ENCODE measurements at places on chromosomes 2 and 18.

DNA sequence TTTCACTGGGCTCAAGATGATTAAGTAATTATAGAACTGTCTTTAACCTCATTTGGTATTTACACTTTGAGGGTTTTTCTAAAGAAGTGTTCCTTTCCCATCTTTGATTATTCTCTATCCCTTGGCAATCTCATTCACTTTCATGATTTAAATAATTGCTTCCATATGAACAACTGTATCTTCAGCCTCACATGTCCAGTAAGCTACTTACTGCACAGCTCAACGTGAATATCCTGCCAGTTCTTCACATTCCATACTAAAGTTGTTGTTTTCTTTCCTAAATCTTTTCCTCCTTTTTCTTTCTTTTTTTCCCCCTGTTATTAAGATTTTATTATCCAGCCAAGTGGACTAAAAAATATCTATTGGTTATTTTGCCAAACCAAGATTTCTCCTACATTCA lies 37.7 kb downstream of the ZC3H15 start:
- no peak for DNase-seq

DNA sequence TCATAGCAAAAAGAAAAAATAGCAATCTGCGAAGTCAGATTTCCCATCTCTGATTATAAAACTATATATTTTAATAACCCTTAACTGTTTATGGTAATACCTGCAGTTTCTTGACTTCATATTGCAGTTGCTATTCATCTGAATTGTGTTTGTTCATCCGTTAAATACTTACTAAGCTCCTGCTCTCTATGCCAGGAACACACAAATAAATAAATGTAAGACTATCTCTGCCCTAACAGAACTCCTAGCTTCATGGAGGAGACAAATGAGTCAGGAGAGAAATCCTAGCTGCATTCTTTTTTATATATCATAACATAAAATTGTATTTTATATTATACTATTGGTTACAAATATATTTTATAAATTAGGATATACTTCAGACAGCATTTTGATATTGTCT lies 61.2 kb downstream of the MALT1 start:
- no peak for DNase-seq

GRCh38 chr18:31819106-31819924 lies 58.6 kb upstream of the SLC25A52 start:
- peak; percentile 51 for DNase-seq

- DNase-seq, result no peak
Measured at GRCh38 chr2:232129483-232129882, 168.0 kb downstream of the DIS3L2 start.

DNA sequence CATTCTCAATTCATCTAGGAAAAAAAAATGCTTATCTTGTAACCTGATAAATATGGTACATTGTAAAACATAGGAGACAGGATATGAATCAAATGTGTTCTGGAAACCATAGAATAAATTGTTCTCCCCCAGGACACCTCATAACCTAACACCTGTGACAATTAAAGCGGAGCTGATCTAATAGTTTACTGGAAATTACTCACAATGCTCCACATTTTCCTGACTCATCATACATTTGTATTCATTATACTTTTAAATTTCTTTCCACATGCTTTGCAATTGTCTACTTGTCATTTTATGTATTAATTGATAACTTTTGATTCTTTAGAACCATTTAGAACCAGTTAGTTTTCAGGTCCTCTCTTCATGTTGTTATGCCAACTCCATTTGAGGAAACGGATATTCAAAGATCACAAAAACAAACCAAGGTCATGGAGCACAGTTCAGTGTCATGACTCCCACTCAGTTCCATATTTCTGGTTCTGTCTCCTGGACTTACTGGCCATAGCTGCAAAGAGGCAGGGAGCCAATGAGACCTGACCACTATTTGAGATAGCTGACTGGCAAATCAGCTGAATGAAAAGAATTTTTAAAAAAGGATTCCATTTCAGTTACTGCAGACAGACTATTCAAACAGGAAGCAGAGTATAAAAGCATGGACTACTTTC lies 128.5 kb downstream of the CALCRL start:
- DNase-seq, result no peak

- DNase-seq, result no peak
Measured at GRCh38 chr18:50506362-50506761, 53.5 kb upstream of the MAPK4 start.

GRCh38 chr18:13003466-13003896 lies 12.3 kb downstream of the CEP192 start:
- DNase-seq, result peak; percentile 56

- no peak for DNase-seq
Measured at GRCh38 chr2:119481501-119482455, 42.5 kb downstream of the SCTR start.

GRCh38 chr2:64652231-64653108 lies 1.2 kb downstream of the SERTAD2 start:
- no peak for DNase-seq

- no peak for DNase-seq
Measured at GRCh38 chr2:102977426-102978090, 215.7 kb downstream of the TMEM182 start.

- DNase-seq, result peak; percentile 90
Measured at GRCh38 chr2:98036349-98037000, 40.7 kb upstream of the TMEM131 start.

- DNase-seq, result peak; percentile 84
Measured at GRCh38 chr2:200787351-200788120, 24.2 kb upstream of the BZW1 start.

GRCh38 chr2:202375033-202375608 lies 1.0 kb upstream of the BMPR2 start:
- DNase-seq, result peak; percentile 65

- no peak for DNase-seq
Measured at GRCh38 chr18:36017232-36017631, 44.8 kb downstream of the RMP24 start.

- no peak for DNase-seq
Measured at GRCh38 chr2:11540148-11540995, 6.5 kb downstream of the GREB1 start.

DNA sequence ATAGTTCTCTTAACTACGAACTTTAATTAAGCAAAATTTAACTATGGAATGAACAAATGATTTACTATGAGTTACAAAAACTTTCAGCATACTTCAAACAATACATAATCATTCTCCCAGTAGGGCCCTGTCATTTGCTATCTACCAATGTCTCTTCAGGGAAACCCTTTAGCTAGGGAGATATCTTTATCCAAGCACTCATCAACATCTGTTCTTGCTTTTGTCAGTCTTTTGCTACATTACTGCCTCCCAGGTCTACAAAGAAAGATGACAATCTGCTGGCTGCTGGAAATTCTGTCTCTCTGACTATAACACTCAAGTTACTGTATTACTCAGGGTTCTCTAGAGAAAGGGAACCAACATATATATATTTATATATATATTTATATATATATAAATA lies 1626.3 kb upstream of the CELF4 start:
- DNase-seq, result no peak

DNA sequence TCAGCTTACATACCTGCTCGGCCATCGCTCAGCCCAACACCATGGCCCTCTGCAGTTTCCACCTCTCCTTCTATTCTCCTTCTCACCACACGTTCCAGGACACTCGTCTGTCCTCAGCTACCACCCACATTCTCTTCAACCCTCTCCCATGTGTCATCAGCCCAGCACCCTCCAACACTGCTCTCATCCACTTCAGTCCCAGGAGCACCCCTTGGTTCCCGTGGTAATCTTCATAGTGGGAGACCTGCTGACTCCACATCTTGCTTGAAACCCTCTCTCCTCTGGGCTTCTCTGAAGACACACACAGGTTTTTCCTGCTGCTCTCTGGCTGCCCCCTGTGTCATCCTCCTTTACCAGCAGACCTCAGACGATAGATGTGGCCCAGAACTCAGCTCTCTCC lies 228.7 kb downstream of the GBX2 start:
- no peak for DNase-seq

DNA sequence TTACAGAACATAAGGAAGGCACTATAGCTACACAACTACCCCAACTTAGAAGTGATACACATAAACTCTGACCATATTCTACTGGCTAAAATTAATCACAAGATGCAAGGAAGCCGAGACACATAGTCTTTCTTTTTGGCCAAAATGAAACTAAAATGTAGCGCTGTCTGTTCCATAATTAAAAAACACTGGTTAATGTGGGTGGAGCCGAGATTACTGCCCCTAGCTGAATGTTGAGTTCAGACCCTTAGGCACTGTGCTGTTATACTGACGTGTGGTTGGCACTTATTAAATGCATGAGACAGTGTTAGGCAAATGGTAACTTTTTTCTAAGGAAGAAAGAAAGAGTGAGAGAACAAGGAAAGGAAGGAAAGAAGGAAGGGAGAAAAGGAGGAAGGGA lies 254.6 kb upstream of the RND3 start:
- no peak for DNase-seq

DNA sequence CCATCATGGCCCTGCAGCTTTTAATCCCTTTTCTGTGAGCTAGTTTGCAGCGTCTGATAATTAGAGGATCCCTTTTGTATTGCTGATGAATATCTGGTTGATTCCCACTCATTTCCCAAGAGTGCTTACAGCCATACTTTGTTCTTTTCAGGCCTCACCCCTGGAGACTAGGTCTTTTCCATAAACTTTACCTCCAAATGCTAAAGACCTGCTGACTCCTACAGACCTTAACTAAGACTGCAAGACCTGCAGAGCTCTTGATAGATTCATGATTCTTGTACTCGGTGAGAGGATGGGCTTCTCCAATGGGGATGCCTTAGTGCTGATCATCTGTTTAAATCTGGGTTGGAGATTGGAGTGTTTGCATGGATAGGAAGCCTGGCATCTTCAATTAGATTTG lies 33.1 kb upstream of the DYNAP start:
- no peak for DNase-seq

GRCh38 chr2:949384-950079 lies 1.1 kb upstream of the SNTG2 start:
- no peak for DNase-seq

DNA sequence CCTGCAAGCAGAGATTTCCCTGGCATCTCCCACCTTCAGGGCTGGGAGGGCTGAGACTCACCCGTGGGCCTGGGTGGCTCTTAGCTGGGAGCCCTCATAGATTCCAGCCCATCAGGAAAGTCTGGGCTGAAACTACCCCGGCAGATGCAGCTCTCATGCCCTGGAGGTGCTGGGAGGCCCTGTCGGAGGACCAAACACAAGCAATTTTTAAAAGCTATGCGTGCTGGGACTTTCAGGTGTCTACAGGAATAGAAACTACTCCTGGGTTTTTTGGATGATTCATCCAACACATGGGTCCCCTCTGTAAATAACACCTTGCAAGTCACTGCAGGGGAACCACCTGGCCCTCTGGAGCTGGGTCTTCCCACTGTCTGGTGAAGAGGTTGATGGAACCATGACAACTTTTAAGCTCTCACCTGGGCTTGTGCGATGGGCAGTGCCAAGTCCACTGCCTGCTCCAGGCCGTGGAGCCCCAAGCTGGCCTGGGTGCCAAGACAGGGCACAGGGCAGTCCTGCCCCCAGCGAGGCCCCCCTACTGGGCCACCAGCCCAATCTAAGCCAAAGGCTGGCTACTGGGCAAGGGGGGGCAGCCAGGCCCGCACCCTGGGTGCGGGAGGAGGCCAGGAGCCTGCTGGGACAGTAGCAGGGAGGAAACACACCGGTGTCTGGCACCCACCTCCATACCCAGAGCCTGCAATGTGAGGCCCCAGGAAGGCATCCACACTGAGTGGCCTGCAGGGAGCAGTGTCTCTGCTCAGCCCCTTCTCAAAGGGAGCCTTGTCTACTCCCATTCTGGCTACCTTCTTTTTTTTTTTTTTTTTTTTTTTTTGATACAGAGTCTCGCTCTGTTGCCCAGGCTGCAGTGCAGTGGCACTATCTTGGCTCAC lies 1.1 kb upstream of the GPR55 start:
- DNase-seq, result peak; percentile 8

DNA sequence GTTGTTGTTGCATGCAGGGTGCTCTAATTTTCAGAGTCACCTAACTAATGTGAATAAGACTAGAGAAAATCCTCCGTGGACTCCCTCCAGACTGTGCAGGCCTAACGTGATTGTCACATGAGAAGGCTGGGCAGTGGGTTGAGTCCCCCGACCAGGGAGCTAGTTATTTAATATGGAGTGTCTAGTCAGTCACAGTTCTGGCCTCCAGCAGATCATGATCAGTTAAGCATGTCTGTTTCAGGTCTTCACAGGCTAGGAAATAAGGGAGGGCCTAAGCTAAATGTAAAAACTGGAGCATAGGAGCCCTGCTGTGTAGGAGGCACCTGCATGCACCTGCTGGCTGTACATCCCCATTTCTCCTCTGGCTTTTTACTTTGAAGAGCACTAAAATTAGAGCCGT lies 86.8 kb downstream of the PRPF40A start:
- DNase-seq, result no peak

- no peak for DNase-seq
Measured at GRCh38 chr2:239610457-239611221, 209.8 kb upstream of the HDAC4 start.

DNA sequence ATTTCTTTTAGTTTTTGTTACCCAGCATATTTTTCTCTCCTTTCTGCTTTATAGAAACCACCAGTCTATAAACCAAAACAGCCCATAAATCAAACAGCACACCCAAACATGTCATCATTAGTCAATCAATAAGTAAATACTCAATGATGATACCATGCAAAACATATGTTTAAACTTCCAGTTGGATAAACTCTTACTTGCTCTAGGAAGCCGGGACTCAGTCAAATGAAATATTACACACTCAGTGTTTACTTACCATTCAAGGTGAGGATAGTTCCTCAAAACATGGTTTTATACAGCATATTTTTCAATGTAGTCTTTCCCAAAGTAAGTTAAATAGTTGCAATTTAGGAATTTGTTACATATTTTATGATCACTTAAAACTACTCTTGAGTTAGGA lies 343.6 kb upstream of the NXPH2 start:
- DNase-seq, result no peak

GRCh38 chr2:129078548-129078947 lies 759.9 kb upstream of the HS6ST1 start:
- DNase-seq, result no peak

DNA sequence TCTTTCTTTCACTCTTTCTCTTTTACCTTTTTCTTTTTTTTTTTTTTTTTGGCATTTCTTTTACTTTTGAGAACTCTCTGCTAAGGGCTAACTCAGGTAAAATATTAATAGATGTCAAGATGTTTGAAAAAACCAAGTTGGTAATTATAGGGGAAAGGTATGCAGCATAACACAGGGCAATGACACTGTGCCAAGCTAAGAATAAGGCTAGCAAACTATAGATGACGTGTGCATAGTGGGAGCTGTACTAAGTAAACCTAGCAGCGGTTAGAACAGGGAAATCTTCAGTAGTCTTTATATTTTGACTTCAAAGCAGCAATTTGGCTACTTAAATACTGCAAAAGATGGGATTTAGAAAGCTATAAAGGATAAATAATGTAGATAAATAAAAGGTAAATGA lies 415.4 kb upstream of the RGPD4 start:
- no peak for DNase-seq

- no peak for DNase-seq
Measured at GRCh38 chr2:40189881-40190280, 262.0 kb downstream of the SLC8A1 start.
